ENCODE measurements at places on chromosomes 4 and X.

DNA sequence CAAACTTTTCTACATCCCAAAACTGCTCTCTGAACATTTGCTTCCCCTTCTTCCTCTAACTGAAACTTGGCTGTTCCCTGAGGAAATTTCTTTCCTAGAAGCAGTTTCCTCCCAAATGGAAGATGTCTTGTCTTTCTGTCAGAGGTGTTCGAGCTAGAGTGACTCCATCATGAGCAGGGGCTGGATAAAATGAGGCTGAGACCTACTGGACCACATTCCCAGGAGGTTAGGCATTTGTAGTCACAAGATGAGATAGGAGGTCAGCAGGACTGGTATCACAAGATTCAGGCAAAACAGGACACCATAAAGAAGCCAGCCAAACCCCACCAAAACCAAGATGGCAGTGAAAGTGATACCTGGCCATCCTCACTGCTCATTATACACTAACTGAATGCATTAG, 35.8 kb upstream of the PGRMC2 start:
- no peak for DNase-seq

- DNase-seq = no peak
These were observed 32.9 kb downstream of the CPEB2 start for GRCh38 chr4:15035159-15035558.

DNA sequence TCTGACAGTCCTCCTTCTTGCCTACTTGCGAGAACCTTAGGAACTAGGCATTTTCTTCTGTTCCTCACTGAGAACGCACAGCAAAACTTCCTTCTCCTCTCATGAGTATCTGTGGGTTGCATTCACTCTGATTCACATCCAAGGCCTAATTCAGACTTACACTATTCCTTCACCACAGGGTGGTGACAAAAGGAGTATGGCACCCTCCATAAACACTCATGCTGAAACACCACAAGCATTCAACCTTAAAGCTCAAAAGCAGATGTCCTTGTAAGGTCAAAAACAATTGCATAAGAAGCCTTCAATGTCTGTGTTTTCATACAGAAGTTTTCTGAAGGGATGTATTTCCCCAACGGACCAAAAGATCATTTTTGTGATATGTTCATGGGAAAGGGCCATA, 147.3 kb downstream of the CORIN start:
- no peak for DNase-seq

DNA sequence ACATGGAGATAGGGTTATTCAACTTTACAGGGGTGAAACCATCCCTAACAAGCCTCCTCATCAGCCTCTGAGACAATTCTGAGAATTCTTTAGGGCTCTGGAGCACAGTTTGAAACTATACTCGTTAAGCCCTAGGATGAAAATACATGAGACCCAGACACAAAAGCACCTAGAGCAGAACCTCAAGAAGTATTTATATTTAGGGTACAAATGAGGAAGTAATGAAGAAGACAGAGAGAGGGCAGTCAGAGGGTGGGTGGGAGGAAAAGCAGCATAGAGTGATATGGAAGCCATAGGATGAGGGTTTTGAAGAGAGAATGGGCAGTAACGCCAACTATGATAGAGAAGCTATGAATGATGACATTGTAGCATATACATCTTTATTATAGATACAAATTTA, 250.3 kb downstream of the DCLK2 start:
- DNase-seq = no peak
